ENCODE measurements at places on chromosomes 4 and X.
A peak's percentile ranks its signal among the peaks of the same experiment; 100 is the strongest.

DNA sequence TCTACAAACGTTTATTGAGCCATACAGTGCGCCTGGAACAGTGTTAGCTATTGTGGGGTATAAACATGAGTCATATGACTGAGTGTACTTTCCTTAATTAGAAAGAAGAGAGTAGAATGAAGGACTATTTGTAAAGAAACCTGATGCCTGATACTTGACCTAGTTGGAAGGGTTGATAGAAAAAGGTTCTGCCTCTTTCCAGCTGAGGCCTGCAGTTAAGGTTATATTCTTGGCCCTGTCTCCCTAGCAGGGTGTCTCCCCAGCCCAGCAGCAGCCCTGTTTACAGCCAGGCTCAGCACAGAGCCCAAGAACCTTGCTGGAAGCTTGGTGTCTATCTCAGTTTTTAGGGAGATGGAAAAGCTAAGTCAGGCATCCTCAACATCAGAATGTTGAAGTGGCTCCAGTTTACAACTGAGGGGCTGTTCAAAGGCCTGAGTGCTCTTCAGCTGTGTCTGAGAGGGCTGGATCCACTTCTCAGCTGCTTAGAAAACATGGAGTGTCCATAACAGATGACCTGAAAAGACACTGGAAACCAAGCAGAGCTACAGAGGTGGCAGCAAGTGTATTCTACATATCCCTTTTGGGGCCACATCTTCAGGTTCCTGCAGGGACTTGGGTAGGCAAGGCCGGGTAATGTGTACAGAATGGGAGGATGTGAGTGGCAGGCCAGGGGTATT, 21.6 kb downstream of the NYX start:
- DNase-seq = no peak

DNA sequence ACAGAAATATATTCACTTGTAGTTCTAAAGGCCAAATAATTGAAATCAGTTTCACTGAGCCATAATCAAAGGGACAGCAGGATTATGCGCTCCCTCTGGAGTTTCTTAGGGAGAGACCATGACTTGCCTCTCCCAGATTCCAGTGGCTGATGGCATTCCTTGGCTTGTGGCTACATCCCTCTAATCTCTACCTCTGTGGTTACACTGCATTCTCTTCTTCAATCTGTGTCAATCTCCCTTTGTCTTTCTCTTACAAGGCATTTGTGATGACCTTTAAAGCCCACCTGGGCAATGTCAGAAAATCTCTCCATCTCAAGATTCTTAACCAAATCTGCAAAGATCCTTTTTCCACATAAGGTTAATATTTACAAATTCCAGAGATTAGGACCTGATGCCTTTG, 260.2 kb downstream of the UNC5C start:
- no peak for DNase-seq

- DNase-seq = no peak
Measured at GRCh38 chr4:142556570-142557238, 289.4 kb downstream of the INPP4B start.

DNA sequence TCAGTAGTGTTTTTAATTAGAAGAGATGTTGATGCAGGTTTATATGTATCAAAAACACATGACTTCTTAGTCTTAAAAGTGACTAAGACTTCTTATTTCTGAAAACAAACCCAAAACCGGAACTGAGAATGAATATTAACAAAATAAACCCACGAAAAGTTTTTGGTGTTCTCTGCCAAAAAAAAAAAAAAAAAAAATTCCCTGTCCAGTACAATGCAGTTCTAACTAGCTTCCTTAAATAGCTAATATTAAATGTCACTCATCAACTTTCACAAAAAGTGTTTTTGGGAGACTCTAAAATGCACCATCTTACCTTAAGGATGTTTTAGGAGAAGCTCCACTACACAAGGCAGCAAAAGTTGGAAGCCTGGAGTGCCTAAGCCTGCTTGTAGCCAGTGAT, 2.0 kb downstream of the ANKRD37 start:
- no peak for DNase-seq

- no peak for DNase-seq
Measured at GRCh38 chr4:112550728-112551127, 34.7 kb upstream of the NEUROG2 start.

- no peak for DNase-seq
Measured at GRCh38 chr4:189049682-189050081, 891.0 kb upstream of the FRG1 start.

DNA sequence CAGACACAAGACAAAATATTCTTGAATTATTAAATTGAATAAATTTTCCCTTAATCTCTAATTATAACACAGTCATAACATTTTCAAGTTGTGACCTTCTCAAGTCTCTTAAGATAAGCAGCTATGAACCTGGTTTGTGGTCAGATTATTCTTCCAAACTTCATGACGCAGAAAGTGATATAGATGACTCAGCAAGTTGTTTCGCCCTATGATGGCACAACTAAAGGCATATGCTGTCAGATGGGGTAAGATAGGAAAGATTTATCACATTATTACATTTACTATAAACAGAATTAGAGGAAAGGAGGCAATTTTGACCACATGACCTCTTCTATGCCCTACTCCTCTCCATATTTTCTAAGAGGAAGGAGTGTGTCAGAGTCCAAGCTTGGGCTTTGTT, 4.6 kb upstream of the DCAF12L2 start:
- DNase-seq = no peak

DNA sequence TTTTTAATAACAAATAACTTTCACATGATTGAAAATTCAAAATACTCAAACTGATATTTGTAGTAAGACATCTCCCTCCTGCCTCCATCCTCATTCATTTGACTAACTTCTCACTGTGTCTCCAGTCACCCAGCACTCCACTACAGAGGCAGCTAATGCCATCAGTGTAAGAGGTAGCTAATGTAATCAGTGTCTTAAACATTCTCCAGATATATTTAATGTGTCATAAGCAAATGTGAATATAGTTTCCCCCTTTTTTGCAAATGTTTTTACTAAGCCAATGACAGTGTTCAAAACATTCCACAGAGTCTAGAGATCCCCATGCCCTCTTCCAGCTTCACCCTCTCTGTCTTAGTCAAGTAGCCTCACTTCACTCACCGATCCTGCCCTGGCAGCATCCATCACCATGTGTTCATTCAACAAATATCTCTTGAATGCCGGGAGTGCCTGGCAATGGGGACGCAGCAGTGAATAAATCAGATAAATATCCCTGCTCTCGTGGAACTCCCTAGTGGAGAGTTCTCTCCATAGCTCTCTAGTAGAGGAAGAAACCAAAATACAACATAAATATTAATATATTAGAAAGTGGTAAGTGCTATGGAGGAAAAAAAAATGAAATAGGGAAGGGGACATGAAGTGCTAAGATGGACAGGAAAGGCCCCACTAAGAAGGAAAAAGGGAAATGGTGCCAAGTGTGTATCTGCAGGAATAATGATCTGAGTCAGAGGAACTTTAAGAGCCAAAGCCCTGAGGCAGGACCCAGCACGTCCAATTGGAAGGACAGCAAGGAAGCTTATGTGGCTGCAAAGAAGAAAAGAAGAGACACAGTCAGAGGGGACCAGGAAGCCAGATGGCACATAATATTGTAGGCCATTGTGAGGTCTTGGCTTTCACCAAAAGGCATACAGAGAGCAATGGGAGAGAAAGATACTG, 18.7 kb downstream of the SCFD2 start:
- DNase-seq = no peak

GRCh38 chr4:32569861-32570260, 1849.7 kb downstream of the PCDH7 start:
- no peak for DNase-seq

DNA sequence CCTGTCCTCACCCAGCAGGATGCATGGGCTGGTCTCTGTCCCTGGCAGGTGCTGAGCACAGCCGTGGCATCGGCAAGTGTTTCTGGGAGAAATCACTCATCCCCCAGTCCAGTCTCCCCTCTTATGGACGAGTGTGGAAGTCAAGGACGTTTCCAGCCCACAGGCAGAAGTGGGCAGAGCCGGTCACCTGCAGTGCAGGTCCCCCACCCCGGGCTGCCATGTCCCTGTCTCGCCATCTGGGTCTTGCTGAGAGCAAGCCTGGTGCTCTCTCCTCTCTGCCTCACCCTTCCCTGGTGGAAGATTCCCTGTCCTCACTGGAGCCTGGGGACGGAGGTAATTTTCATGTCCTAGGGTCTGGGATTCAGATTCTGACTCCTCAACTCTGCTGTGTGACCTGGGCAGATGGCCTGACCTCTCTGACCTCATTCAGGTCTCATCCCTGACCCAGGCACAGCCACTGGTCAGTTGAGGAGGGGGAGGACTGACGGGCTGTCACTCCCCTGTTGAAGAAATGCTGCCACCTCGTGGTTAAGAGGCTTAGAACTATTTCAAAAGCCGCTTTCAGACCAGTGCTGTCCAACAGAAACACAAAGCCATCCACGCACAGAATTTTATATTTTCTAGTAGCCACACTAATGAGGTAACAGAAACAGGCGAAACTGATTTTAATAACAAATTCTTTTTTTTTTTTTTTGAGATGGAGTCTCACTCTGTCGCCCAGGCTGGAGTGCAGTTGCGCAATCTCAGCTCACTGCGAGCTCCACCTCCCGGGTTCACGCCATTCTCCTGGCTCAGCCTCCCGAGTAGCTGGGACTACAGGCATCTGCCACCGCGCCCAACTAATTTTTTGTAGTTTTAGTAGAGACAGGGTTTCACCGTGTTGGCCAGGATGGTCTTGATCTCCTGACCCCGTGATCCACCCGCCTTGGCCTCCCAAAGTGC, 1.8 kb downstream of the CPZ start:
- DNase-seq = peak; percentile 15

- DNase-seq = no peak
Measured at GRCh38 chr4:22978656-22979055, 285.9 kb downstream of the GBA3 start.

DNA sequence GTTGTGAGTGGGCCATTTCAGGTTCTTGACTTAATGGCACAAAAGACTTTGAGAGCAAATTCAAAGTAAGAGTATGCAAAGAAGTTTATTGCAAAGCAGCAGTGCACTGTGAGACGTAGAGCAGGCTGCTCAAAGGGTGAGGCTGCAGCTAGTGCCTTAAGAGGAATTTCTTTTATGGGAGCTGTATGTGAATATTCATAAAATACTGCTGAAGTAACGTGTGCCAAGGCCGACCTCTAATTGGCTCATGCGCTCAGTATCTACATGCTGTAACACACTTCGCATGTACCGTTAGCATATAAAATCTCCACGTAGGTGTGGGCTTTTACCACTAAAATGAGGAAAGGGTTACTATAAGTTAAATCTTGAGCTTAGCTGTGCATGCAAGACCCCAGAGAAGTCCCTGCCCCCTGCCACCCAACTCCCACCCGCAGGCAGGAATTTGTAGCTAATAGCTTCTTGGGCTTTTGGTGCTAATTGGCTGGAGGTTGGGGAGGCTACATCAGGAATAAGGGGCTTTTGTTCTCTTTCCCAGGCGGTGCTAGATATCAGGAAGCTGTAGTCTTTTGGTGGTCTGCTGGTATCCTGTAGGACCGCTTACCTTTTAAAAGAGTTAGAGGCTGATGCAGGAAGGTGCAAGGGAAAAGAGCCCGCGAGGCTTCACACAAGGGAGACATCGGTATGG, 47.6 kb downstream of the FSTL5 start:
- no peak for DNase-seq

DNA sequence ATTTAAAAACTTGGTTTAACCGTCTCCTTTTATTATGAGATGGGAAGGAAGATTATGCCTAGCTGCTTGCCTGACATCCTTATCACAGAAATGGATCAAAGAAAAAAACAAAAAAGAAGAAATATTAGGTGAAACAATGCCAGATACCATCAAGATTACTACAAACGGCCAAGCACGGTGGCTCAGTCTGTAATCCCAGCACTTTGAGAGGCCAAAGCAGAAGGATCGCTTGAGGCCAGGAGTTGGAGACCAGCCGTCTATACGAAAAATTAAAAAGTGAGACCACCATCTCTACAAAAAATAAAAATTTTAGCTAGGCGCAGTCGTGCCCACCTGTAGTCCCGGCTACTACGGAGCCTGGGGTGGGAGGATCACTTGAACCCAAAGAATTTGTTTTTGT, 2.3 kb downstream of the FRYL start:
- no peak for DNase-seq

- DNase-seq = no peak
Measured at GRCh38 chr4:25493466-25493865, 116.4 kb downstream of the ANAPC4 start.

- DNase-seq = no peak
Measured at GRCh38 chrX:131831185-131831520, 191.9 kb upstream of the STK26 start.

- no peak for DNase-seq
Measured at GRCh38 chrX:151675121-151675746, 20.0 kb upstream of the PRRG3 start.

- DNase-seq = no peak
Measured at GRCh38 chr4:112371361-112371760, 74.2 kb downstream of the ALPK1 start.

DNA sequence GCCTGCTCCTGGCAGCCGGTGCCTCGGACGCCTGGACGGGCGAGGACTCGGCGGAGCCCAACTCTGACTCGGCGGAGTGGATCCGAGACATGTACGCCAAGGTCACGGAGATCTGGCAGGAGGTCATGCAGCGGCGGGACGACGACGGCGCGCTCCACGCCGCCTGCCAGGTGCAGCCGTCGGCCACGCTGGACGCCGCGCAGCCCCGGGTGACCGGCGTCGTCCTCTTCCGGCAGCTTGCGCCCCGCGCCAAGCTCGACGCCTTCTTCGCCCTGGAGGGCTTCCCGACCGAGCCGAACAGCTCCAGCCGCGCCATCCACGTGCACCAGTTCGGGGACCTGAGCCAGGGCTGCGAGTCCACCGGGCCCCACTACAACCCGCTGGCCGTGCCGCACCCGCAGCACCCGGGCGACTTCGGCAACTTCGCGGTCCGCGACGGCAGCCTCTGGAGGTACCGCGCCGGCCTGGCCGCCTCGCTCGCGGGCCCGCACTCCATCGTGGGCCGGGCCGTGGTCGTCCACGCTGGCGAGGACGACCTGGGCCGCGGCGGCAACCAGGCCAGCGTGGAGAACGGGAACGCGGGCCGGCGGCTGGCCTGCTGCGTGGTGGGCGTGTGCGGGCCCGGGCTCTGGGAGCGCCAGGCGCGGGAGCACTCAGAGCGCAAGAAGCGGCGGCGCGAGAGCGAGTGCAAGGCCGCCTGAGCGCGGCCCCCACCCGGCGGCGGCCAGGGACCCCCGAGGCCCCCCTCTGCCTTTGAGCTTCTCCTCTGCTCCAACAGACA, 4.4 kb downstream of the SOD3 start:
- DNase-seq = no peak

DNA sequence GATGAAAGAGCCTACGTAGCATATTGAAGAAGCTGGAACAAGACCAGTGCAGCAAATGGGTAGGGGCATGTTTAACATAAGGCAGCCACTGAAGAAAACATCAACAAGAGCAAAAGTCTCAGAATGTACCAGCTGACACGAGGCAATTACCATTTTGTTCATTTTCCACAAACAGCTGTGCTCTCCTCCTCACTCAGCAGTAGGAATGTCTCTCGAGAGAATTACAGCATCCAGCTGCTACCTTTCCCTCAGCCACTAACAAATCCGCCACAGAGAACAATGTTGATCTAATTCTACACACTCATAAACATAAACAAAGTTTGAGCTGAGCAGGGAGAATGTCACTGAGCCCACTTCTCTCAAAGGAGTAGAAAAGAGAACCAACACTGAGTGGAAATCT, 68.0 kb downstream of the OPHN1 start:
- no peak for DNase-seq
